ENCODE measurements at places on chromosomes 4 and X.

GRCh38 chr4:120418146-120418545, 351.5 kb upstream of the MAD2L1 start:
- no peak for DNase-seq

- no peak for DNase-seq
These were observed 7.6 kb downstream of the HS3ST1 start for GRCh38 chr4:11421116-11421515.

DNA sequence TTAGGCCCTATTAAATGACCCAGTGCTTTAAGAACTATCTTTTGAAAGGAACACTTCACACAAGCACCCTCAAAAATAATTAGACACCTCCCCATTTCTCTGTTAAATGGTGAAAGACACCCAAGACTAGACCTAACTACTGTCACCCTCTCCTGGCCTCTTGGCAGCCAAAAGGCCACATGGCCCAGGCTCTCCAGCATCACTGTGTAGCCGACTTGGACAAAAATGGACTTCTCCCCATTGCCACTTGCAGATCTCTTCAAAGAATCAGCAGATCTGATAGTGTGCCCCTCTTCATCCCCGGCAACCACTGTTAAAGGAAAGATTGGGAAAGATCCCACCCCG, 2.0 kb downstream of the MID1IP1 start:
- no peak for DNase-seq

GRCh38 chr4:19592391-19592790, 659.3 kb upstream of the SLIT2 start:
- no peak for DNase-seq

- DNase-seq, result no peak
These were observed 41.6 kb upstream of the HMGB3 start for GRCh38 chrX:150941580-150941979.

DNA sequence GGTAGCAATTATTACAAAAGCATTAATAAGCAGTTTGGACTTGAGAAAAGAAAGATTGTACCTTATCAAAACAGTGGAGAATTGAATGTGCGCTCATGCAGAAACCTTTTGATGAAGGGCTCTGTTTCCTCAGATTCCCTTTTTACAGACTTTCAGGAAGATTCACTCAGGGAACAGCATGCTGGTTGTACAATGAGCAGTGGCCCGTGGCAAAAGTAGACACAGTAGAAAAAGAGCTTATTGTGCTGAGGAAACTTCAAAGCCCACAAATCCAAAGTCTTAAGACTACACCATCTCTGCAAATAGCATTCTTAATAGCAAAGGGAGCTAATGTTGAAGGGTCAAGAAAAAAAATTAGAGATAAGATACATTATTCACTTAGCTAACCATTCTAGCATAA, 858.9 kb downstream of the PDHA2 start:
- DNase-seq, result no peak

GRCh38 chr4:11402192-11402591, 26.5 kb downstream of the HS3ST1 start:
- DNase-seq, result no peak

- no peak for DNase-seq
These were observed 1183.4 kb upstream of the PCDH7 start for GRCh38 chr4:29536745-29537144.

DNA sequence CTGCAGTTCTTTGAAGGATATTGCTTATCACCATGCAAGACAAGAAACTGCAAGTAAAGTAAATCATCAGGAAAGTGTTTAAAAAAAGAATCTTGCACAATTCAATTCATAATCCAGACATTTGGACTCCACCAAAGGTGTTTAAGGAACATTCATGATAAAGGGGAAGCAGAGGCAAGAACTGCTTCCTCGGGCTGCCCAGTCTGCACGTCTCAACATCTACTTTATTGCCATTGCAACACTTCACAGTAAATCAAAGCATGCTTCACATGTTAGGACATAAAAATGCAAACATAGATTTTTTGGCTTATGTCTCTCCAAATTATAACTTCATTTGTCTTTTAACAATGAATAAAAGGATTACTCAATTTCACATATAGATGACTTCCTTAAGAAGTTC, 42.5 kb downstream of the MID1 start:
- DNase-seq, result no peak
